ENCODE measurements at places on chromosomes 6 and 20.

GRCh38 chr20:34547844-34548613 is 10.5 kb upstream of the MAP1LC3A start:
- no peak for DNase-seq

DNA sequence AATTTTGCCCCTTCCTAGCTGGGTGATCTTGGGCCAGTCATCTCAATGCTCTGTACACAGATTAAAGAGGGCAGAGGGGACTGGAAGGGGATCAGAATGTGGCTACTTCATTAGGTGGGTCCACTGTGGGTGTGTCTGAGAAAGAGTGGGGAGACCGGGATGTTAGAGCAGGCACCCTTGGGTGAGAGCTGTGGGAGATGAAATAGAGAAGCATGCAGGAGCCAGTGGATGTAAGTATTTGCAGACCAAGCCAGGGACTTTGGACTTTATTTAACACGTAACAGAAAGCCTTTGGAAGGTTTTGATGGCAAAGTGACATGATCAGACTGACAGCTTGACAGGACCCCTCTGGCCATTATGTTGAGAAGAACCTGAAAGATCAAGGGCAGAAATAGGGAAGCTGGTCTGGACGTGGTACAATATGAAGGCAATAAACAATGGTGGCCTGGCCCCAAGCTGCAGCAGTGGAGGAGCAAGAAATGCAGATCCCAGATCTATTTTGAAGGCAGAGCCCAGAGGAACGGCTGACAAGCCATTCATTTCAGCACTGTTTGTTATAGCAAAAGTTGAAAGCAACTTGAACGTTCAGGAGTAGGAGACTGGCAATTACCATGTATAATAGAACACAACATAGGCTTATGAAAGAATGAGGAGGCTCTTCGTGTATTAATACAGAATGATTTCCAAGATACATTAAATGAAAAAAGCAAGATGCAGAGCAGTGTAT is 82.5 kb upstream of the ZNFX1 start:
- no peak for DNase-seq

DNA sequence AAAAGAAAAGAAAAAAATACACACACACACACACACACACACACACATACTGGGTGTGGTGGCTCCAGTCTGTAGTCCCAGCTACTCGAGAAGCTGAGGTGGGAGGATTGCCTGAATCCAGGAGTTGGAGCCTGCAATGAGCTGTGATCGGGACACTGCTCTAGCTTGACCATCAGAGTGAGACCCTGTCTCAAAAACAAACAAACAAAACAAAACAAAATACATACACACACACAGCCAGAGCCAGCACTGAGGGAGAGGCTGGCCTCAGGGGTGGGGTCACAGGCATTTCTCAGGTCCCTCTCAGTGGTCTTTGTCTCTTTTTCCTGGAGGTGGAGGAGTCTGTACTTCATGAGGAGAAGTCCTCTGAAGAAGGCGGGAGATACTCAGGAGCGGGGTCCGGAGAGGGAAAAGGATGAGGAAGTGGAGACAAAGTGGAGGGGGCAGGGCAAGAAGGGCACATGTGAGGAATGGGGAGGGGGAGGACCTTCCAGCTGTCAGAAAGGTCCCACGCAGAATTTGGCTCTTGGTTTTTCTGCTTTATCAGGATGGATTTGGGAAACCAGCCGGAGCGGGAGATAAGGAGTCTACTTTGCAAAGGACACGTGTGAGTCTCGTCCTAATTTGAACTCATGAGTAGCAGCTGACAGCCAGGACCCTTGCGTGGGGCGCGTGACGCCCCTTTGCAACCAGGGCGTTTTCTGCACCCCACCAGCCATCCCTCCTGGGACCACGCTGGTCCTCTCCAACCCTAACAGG is 7.7 kb upstream of the MICB start:
- no peak for DNase-seq

DNA sequence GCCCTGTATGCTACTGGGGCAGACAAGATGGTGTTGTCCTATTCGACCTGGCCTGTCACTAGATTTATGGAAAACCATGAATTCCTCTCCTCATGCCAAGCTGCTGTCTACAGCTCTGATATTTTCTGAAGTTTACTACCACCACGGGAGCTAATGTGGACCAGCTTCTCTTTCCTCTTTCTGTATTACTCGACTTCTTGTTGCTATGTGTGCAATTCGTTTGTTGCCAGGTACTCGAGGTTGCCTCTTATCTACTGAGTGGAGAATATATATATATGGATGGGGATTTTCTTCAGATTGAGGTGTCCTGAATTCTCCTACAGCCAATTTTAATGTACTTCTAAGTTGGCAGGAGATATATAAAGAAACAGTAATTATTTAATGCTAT is 34.7 kb downstream of the MAN1A1 start:
- no peak for DNase-seq

DNA sequence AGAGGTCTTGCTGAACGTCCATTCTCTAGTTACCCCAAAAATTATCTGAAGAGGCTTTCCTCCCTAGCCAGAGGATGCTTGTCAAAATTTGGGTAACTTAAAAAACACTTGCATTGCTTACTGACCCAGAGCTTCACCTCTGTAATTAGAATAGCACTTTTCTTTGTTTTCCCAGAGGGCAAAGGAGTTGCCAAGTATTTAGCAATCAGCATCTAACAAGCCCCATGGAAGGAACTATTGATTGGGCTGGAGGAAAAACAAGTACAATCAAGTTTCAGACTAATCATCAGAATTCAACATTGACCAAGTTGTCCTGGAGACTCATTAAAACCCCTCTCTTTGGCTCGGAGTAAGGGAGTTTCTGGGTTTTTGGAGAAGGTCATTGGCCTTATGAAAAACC is 226.4 kb downstream of the TBC1D7 start:
- DNase-seq: no peak

DNA sequence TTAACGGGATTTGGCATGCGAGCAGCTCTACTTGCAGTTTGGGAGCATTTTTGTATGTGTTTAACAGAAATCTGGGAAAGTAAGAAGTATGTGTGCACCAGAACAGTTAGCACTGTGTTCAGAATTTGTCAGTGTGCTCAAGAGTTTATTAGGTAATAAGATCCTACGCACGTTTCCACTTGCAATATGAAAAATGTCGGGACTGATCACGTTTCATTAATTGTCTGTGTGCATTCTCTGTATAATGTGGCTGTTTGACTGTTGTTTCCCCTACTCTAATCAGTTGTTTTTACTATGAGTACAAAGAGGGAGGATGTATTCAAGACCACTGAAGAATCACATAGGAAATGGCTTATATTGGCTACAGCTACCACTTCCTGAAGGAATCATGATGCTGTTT is 349.7 kb upstream of the POU3F2 start:
- no peak for DNase-seq

- DNase-seq: no peak
These were observed 14.6 kb upstream of the LTV1 start for GRCh38 chr6:143828572-143828971.

DNA sequence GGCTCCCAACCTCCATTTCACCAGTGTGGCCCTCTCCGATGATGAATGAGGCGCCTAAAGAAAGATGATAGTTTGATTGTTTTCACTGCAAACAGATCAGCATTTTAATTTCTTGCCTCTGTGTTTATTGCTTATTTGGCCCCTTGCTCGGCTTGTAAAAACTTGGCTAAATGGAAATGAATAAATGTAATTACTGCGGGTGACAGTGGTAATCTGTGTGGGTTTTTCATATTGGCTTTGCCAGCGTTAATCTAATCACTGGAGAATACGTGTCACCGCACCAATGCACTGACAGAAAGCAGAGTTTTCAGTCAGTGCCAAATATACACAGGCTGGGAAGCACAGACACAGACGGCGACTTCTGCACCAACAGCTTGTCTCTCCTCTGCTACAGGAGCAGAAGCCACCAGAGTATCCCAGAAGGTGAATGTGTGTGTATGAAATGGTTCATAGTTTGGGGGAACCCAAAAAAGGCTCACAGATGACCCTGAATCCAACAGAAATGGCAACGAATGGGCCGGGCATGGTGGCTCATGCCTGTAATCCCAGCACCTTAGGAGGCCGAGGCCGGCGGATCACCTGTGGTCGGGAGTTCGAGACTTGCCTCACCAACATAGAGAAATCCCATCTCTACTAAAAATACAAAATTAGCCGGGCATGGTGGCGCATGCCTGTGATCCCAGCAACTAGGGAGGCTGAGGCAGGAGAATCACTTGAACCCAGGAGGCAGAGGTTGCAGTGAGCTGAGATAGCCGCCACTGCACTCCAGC is 534.0 kb downstream of the PKHD1 start:
- no peak for DNase-seq

- DNase-seq: no peak
These were observed 100.9 kb downstream of the CD109 start for GRCh38 chr6:73796881-73797280.

DNA sequence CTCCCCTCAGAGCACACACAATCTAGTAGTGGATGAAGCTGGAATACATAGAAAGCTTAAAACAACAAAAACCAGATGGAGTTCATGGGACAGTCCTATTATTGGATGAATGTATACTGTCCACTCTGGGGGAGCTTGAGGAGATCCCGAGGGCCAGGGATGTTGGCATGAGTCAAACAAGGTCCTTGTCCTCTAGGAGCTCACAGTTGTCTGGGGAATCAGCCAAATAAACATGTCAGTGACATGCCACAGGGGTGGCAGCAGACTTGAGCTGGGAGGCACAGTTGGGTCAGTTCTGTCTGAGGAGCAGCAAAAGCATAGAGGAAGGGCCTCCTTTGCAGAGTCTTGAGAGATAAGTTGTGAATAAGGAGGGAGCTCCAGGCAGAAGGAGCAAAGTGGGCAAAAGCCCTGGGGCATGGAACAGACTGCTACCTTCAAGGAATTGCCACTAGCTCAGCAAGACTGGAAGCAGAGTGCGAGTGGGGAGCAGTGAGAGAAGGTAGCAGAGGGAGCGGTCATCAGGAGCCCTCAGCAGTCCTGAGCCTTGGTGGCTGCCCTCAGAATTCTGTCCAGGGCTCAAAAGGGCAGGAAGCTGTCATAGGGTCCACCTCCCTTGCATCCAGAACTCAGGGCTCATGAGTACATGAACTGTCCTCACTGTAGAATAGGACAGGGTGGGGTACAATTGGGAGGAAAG is 22.1 kb downstream of the L3MBTL1 start:
- no peak for DNase-seq

DNA sequence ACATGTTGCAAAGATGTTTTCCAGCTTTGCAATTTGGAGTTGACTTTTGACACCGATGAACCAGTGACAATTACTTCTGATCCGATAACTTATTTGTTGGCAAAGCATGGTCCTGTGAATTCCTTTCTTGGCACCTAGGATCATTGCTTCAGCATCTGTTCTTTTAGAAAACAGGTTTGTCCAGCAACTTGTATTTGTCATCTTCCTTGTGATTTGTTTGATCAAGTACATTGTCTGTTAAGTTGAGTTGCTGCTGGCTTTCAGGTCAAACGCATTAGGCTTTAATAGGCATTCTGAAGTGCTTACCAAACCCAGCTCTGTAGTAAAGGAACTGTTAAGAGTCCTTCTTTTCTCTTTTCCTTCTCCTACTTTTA is 192.4 kb upstream of the ZNF217 start:
- no peak for DNase-seq

GRCh38 chr6:26172608-26172968 is 85.4 kb downstream of the HFE start:
- peak; percentile 59 for DNase-seq

GRCh38 chr6:7463785-7464184 is 74.2 kb downstream of the RIOK1 start:
- DNase-seq: no peak

DNA sequence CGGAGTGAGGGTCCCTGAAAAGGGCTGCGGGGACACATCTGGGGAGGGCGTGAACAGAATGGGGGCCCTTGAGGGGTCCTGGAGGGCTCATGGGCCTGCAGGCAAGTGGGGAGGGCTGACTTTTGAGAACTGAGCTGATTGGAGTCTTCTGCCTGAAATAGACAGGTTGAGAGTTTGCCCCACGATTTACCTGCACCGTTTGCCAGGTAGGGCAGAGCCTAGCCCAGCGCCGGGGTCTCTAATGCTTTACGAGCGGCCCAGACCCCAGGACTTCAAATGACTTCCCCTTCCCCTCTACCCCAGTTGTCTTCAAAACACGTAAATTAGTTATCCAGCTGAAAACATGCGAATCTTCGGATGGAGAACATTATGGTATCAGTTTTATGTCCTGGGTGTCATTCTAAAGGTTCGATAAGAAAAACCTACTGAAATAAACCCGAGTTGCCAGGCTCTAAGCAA is 1.3 kb downstream of the PLCB1 start:
- DNase-seq: no peak

GRCh38 chr6:11292594-11293236 is 60.2 kb upstream of the NEDD9 start:
- no peak for DNase-seq

- no peak for DNase-seq
These were observed 137.9 kb downstream of the DTNBP1 start for GRCh38 chr6:15524861-15525401.

- DNase-seq: no peak
These were observed 248.1 kb upstream of the OPRM1 start for GRCh38 chr6:153790876-153791473.

DNA sequence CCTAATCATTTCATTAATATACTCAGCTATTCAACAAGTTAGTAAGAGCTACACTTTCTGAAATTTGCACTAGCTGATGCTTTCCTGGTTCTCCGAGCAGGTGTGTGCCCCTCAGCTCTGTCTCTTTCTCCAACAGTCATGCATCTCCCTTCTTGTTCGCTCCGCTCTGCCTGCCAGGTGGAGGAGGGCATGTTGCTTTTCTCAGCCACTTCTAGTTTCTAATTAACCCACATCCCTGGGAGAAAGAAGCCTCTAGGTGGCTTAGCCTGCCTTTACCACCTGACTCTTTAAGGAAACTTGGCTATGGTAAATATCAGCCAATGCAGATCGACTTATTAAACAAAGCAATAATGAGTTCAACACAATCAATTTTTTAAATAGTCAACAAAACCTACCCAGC is 34.2 kb downstream of the LRFN2 start:
- DNase-seq: no peak

DNA sequence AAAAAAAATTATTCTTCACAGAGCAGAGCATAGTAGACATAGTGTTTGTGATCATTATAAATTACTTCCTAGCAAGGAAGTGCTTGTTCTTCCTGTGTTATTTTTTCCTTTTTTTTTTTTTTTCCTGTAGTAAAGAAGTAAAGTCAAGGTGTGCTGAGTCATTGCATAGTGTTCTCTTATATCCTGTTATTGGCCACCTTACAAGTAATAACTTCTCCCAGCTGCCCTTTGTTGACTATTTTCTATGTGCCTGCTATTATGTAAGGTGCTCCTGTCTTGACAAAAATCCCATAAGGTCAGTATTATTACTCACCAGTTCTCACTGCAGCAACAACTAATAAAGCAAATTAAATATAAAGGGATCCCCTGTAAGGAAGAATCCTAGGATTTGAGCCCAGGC is 195.3 kb downstream of the GJA1 start:
- DNase-seq: no peak

Measured in hematopoietic multipotent progenitor cell treated with erythropoietin and hydrocortisone succinate and interleukin-3 and kit ligand, for 15 days (in vitro differentiated cells).